ENCODE measurements at places on chromosomes 12 and 14.

DNA sequence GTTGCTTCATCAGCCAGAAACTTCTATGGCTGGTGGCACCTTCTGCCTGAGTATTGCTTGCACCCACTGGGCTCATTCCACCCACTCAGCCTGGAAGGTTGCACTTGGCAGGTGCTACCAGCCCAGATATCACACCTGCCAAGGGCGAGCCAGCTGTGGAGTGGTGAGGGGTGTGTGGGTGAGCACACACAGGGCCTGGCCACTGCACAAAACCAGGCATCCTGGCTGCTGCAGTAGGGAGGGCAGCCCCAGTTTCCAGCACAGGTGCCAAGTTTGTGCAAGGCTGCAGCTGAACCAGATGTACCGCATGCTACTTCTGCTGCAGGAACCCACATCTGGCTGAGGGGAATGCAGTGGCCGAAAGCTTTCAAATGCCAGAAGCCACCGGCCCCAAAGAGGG is 1147.8 kb downstream of the FSCB start:
- no peak for DNase-seq

GRCh38 chr12:60096727-60097126 is 500.9 kb downstream of the SLC16A7 start:
- no peak for DNase-seq

- peak; percentile 34 for DNase-seq
These were observed 117.2 kb upstream of the FZD10 start for GRCh38 chr12:130044991-130045621.

GRCh38 chr14:94863366-94863765 is 93.5 kb upstream of the GSC start:
- no peak for DNase-seq

DNA sequence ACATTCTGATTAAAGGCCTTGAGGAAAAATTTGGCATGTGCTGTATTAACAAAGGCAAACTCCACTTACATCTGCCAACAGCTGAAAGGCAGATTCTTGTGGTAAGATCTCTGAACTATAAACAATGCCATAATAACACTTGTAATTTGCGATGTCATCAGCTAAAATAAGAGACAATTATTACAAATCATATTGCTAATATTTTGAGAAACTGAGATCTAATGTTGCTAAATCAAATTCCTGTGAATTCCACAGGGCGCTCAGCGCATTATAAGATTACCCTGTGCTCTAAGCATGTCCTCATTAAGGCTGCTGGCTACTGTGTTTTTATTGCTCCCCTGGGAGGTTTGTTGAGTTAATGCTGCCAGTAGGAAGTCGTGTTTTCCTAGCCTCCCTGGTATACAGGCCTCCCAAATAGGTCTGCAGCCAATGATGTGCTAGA is 244.8 kb downstream of the DACT1 start:
- DNase-seq, result no peak

DNA sequence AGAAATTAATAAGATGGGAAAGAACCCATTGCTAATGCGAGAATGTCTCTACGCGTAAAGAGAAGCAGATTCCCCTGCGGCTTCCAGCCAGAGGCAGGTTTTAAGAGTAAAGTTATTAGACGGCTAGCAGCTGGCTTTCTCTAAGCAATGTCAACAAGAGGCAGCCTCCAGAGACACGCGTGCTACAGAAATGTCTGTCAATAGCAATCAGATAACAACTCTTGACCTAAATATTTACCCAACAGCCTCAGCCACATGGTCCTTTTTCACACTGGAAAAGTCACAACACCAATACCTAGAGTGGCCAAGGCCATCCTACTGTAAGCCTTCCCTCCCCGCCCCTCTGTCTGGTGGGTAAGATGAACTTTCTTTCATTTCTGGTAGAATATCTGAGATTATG is 146.0 kb upstream of the SFSWAP start:
- no peak for DNase-seq

- DNase-seq, result peak; percentile 95
These were observed 77.9 kb upstream of the PWP1 start for GRCh38 chr12:107607464-107608392.

- DNase-seq, result no peak
These were observed 174.3 kb upstream of the BCL2L14 start for GRCh38 chr12:11896417-11896929.

- peak; percentile 56 for DNase-seq
These were observed 43.2 kb downstream of the KRT80 start for GRCh38 chr12:52148464-52149181.

DNA sequence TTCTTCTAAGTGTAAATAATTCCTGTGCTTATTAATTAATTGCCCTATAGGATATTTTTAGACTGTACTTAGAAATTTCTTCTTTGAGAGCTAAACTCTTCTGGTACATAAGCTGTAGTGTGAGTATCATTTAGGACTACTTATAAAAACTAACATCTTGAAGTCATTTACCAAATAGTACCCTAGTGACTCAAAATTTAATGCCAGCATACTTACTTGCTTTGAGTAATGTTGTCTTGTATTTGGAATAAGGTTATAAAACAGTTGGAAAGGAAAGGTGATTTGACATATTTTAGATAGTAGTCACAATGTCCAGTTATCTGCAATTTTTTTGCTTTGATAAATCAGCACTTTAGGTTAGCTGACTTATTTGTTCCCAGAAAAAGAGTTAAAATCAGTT is 39.1 kb downstream of the SPATA7 start:
- DNase-seq, result no peak

- no peak for DNase-seq
These were observed 18.8 kb upstream of the FLVCR2 start for GRCh38 chr14:75559451-75560222.

GRCh38 chr12:53145383-53146260 is 34.9 kb upstream of the ZNF740 start:
- DNase-seq, result no peak

GRCh38 chr14:60657456-60658210 is 8.4 kb upstream of the SIX1 start:
- DNase-seq, result peak; percentile 69

DNA sequence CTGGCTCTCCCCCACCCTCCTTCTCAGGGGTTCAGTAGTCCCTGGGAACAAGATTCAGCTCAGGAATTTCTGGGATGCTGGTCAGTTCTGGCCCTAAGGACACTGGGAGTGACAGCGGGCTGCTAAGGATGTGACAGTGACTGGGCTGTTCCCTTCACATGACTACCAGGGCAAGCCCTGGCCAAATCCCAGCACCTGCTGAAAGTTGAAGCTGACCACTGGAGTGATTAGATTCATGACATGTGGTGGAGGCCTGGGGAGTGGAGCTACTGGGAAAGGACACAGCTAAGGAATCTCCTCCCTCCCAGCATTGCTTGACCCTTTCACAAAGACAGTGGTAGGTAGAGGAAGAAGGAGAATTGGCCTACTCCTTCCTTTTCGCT is 204.9 kb downstream of the DAD1 start:
- no peak for DNase-seq

- DNase-seq, result no peak
These were observed 1108.5 kb downstream of the GALC start for GRCh38 chr14:86884498-86884897.

DNA sequence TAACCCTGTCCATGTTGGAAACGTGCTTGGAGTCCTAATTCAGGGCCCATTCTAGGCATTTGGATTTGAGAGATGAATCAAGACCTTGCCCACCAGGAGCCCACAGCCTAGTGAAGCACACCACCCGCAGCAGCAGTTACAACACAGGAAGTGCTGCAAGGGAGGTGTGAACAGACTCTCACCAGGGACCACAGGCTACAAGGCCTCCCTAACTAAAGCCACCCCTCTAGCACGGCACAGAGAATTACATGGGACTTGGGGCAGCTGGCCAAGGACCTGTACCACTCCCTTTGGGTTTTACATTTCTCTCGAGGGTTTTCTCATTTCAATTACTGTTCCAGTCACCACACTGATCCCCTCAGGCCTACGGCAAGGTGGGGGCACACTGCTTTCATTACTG is 49.5 kb upstream of the FOXN3 start:
- DNase-seq, result no peak

- DNase-seq, result peak; percentile 39
These were observed 17.7 kb upstream of the ASCL1 start for GRCh38 chr12:102939670-102940222.

DNA sequence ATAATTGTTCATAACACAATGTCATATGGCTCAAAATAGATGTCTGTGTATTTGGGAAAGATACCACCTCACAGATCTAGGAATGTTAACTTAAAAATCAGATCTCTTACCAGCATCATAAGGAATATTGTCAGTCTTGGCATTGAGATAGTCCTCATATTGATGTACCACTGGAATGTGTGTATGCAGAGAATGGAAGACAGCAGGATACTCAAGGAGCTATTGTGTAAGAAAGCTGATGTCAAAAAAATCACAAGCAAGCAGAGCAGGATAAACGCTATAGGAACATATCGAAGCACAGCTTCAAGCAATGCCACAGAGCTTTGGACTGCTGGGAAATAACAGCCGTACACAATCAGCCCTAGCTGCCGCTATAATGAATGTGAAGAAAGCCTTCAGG is 45.1 kb upstream of the GRIN2B start:
- DNase-seq, result no peak

DNA sequence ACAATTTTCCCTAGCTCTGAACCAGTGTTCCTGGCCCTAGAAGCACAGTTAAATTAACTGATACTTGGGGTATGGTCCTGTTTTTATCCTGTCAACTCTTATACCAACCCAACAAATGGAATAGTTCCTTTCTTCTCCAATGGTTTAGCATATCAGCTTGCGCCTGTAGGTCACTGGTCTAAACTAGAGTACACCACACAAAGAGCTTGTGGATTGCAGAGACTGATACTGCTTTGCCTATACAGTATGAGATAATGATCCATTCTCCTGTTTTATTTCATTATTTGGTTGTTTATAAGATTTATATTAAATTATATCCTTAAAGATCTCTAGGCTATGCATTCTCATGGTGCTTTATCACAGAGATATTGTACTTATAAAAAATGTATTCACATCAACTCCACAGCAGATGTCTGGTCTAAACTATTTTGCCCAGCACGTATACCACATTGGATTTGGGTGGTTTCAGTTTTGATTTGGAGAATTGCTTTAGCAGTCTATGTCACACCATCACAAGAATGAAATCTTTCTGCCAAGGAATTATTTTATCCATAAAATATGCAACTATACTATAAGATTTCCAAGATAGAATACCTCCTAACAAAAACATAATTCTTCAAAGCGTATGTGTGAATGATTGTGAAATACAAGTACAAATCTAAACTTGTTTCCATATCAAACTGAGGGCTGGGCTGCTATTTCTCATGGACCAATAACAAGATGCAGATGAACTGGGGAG is 142.1 kb downstream of the SLC16A7 start:
- no peak for DNase-seq

DNA sequence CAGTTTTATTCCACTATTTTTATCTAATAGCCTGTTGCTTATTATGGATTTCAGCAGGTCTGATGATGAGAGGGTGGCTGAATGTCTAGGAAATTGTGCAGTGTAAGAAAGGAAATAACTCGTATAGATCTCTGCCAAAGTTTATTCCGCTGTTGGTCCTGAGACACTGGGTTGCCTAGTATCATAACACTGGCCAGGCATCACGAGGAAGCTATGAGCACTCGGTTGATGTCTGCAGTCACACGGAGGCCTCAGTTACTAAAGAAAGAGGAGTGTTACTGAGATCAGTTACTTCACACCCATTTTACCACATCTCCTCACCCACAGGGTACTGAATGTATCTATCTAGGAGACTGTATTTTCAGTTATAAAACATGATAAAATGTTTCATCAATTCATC is 21.9 kb downstream of the BHLHE41 start:
- no peak for DNase-seq

- DNase-seq, result no peak
These were observed 19.4 kb downstream of the TPH2 start for GRCh38 chr12:71958056-71958455.

DNA sequence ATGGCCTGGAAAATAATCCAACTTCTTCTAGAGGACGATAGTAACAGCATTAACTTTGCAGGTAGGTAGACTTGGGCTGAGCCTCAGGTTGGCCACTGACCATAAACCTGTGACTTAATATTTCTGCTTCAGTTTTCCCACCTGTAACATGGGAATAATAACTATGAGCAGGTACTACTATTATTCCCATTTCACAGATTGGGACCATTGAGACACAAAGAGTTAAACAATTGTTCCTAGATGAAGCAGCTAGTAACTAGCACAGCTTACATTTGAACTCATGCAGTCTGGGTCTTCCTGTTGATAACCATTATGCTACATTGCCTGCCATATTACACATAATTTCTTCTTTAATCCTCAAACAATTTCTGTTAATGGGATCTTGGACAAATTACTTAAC is 217.7 kb downstream of the NUAK1 start:
- DNase-seq, result no peak

- peak; percentile 60 for DNase-seq
These were observed 225.6 kb upstream of the CRY1 start for GRCh38 chr12:107318806-107319532.

DNA sequence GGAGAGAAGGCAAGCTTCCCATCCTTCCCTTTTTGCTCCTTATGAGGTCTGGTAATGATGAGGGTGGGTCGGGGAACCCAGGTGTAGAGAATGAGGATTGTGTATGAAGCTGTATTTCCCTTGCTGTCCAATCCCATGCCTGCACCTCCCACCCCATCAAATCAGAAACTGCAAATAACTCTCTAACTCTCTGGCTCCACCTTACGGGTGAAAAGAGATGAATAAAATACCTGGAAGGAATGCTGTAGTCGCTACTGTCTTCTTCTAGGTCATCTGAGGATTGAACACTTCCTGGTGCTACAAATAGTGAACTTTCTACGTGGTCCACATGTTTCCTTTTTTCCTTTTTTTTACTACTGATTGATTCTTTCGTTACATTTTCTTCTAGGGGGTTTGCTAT is 38.9 kb upstream of the DICER1 start:
- DNase-seq, result peak; percentile 45

DNA sequence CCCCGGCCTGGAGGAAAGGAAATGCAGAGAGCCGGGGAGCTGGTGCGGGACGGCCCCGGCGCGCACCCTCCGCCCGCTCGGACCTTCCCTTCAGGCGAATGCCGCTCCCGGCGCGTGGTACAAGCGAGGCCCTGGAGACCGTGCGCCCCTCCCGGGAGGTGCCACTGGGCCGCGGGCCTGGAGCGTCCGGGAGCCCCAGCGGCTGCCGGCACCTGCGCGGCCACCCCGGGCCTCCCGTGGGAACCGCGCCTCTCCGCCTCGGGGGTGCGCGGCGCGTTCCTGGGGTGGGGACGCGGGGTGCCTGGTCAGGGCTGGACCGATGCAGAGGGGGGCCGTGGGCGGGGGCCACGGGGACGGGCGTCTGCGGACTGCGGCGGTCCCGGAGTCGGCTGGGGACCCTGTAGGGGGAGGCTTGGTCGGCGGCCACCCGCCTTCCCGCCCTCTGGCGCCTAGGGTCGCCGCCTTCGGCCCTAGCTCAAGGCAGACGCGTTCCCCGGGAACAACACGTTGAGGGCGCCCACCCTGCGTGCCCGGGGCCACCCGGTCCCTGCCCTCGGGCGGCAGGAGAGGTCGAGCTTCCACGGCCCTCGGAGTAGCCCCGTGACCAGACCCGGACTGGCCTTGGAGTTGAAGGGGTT is 599 bp downstream of the PAPLN start:
- peak; percentile 68 for DNase-seq

- no peak for DNase-seq
These were observed 90.7 kb downstream of the PTCSC3 start for GRCh38 chr14:36085861-36086260.
